ENCODE measurements at places on chromosomes 7 and 10. TPM values are rescaled to one million over a fixed set of nuclear protein-coding genes. Genes with fewer than 3 reads are reported as not detected.

DNA sequence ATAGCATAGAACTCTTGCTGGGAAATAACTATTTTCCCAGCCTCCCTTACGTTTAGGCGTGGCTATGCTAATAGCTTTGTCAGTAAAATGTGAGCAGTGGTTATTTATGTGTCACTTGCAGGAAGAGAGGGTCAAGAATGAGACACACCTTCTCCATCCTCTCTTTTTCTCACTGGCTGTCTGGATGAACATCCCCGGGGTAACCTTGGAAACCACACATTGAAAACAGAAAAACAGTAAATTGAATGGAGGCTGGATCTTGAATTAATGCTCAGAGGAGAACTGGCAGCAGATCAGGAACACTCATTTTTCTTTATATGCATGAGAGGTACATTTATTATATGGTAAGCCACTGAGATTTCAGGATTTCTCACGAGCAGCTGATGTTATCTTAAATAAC is 127.6 kb downstream of the DNAJB9 start:
- H3K4me3 ChIP-seq = no peak overlapping the region
- no peaks in the 10 kb centered on the region for H3K36me3 ChIP-seq
- H3K4me1 ChIP-seq = no peaks in the 10 kb centered on the region
- peaks cover 3% of the 10 kb centered on the region for H3K27me3 ChIP-seq

Gene ADCYAP1R1
- total RNA-seq = not detected

DNA sequence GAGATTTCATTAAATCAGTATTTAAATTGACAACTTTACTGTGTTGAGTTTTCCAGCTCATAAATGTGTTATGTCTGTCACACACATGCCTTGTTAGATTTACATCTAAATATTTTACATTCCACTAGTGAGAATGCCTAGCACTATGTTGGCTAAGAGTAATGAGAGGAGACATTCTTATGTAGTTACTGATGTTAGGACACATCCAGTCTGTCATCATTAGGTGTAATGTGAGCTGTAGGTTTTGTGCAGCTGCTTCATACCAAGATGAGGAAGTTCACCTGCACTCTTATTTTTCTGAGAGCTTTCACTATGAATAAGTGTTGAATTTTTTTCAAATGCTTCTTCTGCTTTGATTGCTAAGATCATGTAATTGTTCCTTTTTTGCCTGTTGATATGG is 218.0 kb upstream of the IGFBP3 start:
- no peaks in the 10 kb centered on the region for H3K36me3 ChIP-seq
- no peak for DNase-seq
- no peaks in the 10 kb centered on the region for H3K4me1 ChIP-seq
- no peak overlapping the region for H3K4me3 ChIP-seq

Gene EIF5AL1
- total RNA-seq = 0.18 TPM

GRCh38 chr10:92830478-92831389 is 17.6 kb upstream of the EXOC6 start:
- peak overlapping the region; percentile 86 for H3K27ac ChIP-seq
- no peaks in the 10 kb centered on the region for H3K27me3 ChIP-seq
- peaks cover 17% of the 10 kb centered on the region for H3K4me1 ChIP-seq
- DNase-seq = peak; percentile 59

DNA sequence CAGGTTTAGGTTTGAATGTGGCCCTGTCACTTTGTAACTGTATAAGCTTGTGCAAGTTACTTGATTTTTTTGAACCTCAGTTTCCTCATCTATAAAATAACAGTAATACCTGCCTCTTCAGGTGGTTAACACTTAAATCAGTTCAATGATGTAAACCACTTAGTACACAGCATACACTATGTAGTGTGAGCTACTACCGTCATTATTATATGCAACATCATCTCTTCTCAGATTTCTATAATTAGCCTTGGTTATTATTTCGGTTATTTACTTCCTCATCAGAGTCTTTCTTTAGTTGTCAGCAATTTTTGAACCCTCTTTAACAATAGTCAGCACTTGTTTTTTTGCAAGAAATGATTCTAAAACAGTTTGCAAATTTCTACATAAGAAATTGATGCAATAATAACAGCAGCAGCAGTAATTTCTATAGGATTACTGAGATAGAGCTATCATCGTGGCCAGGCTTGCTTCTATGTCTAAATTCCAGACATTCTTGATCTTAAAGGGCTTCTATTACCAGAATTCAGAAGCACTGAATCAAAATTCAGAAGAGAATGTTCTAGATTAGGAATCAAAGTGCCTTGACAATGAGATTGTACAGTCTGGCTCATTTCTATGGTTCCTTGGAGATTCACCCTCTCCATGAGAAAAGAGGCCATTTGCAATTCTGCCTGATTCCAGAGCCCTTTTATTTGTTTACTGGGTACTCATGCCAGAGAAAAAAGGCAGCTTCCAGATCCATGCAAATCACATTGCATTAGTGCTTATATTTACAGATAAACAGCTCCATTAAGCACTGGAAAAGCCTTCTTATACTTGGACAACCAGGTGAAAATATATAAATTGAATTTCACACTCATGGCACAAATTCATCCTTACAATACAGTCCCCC is 25.0 kb upstream of the WDR11 start:
- DNase-seq = no peak
- no peaks in the 10 kb centered on the region for H3K4me1 ChIP-seq
- H3K27ac ChIP-seq = no peak overlapping the region
- H3K36me3 ChIP-seq = no peaks in the 10 kb centered on the region
- no peak overlapping the region for H3K4me3 ChIP-seq
- peaks cover 12% of the 10 kb centered on the region for H3K27me3 ChIP-seq

DNA sequence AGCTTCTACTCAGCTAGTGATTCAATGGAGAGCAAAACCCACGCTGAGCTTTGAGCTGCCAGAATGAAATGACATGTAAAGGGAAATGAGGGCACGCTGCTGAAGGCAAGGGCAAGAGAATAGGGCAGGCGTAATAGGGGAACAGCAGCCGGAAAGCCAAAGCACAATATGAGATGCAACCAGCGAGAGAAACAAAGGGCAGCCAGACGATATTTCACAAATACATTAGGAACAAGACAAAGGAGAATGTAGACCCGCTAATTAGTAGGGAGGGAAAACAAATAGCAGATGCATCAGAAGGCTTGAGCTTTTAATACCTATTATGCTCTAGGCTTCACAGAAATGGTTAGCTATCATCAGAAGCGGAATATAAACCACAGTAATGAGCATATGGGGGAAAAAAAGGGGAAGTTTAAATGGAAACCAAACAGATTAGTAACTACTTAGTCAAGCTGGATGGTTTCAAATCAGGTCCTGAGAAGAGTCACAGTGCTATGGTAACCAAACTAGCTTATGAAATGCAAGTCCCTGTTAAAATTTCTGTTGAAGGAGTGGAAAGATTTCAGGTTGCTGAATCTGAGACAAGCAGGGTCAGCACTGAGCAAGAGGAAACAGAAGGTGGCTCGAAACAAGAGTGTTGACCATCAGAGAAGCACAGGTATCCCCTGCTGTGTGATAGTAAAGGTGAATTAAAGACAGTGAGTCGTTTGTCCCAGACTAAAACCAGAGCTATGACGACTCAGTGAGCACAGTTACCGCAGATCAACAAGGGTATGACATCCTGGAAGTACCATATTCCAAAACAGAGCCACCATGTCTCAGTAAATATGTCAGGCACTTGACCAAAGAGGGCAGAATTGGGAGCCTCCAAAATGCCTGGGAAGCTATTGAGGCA is 496.9 kb upstream of the CELF2 start:
- DNase-seq = peak; percentile 32
- peak overlapping the region; percentile 67 for H3K27ac ChIP-seq
- no peaks in the 10 kb centered on the region for H3K36me3 ChIP-seq
- no peak overlapping the region for H3K4me3 ChIP-seq

All from activated CD4-positive, alpha-beta T cell treated with anti-CD3 and anti-CD28 coated beads for 36 hours (primary cell).